ENCODE measurements at places on chromosomes 5 and 9.

- no peak for DNase-seq
Measured at GRCh38 chr9:124037790-124038189, 26.2 kb downstream of the LHX2 start.

DNA sequence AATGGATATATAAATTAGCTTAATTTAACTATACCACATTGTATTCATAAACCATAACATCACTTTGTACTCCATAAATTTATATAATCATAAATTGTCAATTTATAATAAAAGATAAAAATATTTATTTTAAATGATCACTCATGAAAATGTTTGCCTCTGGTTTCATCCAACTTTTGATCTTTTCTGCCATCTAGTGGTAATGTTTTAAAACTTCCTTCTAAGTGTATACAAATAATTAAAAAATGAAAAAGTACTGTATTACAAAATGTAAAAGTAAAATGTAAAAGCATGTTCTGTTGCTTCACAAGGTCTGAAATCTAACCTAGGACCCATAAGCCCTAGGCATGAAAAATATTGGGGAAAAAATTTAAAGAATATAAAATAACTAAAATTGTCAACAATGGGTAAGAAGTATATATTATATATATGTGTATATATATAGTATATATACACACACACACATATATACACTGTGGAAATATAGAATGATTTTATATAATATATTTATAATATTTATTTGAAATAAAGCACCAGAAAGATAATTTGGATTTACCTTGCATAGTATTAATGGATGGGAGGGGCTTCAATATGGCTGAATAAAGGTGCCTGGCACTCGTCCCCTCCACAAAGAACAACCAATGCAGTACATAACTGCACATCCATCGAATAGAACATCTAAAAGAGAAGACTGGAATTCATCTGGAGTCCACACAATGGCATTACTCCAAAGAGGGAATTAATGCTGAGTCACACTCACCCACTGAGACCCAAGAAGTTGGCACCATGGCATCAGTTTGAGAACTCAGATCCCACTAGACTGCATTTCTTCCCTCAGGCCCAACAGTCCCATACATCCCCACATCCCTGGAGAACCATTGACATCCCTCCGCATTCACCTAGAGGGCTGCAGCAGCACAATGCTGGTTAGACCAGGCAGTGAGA is 32.5 kb downstream of the ANXA1 start:
- DNase-seq: peak; percentile 4

DNA sequence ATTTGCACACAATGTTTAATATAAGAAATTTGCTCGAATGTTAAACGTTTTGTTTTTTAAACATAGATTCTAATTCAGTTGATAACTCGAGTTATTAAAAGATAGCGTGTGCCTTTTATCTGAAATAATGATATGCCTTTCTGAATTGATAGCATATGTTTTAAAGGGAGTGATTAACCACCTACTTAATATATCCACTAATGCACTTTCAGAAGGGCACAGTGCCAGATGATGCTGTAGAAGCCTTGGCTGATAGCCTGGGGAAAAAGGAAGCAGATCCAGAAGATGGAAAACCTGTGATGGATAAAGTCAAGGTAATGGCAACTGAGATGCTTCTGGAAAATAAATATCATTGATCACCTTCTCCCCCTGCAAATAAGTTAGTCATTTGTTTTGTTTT is 53.9 kb downstream of the ERAP1 start:
- DNase-seq: peak; percentile 17

GRCh38 chr9:130501639-130502038 is 56.9 kb downstream of the ASS1 start:
- DNase-seq: no peak

DNA sequence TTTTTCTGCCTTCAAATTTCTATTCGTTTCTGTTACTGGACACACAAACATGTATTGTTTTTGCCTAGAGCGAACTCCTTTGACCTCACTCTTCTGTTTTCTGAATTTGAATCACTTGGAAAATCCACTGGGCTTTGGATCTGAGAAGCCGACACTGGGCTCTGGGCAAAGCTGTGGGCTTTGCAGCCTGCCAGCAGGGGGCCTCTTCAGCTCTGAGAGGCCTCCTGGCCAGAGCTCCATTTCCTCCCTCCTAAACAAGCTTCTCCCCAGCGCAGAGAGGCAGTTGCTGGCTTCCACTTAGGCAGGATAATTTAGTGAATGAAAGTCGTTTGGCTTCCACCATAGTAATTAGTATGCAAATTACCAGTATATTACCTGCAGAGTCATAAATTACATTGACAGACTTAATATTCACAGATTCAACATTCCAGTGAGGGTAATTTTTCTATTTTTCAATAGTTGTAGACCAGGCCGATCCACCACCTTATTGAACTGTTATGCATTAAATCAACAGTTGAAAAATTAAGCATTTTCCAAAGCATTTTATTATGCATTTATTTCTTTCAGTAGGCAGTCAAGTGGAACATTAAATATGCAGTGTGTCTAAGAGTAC is 104.0 kb upstream of the ZNF366 start:
- DNase-seq: peak; percentile 54

GRCh38 chr5:111774525-111774924 is 17.5 kb upstream of the NREP start:
- DNase-seq: no peak

DNA sequence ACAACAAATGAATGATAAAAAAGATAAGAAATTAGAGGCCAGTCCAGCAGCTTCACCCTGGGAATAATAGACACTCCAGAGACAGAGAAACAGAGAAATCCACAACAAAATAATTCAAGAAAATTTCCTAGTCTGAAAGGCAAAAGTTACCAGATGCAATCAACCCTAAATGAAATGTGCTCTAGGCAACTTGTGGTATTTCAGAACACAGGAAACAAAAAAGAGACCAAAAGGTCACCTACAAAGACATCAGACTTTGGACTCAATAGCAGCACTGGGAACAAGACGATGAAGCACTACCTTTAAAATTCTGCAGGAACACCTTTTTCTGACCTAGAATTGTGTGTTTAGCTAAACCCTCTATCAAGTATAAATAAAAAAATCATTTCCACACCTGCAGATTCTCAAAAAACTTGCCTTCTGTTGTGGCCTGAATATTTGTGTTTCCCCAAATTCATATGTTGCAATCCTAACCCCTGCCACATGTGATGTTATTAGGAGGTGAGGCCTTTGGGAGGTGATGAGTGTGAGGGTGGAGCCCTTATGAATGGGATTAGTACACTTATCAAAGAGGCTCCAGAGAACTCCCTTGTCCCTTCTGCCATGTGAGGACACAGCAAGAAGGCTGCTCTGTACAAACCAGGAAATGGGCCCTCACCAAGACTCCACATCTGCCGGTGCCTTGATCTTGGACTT is 5.9 kb upstream of the MAPK9 start:
- DNase-seq: no peak

DNA sequence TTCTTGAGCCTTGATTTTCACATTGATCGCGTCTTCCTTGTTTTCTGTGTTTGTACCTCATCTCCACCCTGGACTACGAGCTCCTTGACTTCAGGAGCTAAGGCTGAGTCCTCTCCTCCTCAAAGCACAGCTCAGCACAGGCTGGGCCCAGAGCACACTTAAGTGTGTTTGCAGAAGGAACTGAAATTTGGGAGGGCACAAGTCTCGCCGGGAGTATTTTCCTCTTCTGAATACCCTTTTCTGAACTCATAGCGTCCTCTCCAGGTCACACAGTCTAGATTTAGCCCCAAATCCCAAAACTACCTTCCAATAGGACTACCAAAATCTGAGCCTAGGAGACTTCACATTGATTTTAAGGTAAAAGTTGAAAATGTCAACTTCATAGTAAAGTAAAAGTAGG is 41.6 kb downstream of the TSTD2 start:
- DNase-seq: no peak

- DNase-seq: no peak
Measured at GRCh38 chr5:179300581-179301180, 44.6 kb downstream of the ADAMTS2 start.

GRCh38 chr9:122318284-122318683 is 52.5 kb upstream of the PTGS1 start:
- peak; percentile 68 for DNase-seq

GRCh38 chr5:127392762-127393161 is 102.2 kb downstream of the MEGF10 start:
- no peak for DNase-seq

- DNase-seq: no peak
Measured at GRCh38 chr9:134774410-134774809, 106.2 kb upstream of the FCN2 start.

- DNase-seq: no peak
Measured at GRCh38 chr9:116304761-116305160, 151.2 kb downstream of the PAPPA start.

- DNase-seq: no peak
Measured at GRCh38 chr9:95953986-95954385, 78.5 kb downstream of the ERCC6L2 start.

DNA sequence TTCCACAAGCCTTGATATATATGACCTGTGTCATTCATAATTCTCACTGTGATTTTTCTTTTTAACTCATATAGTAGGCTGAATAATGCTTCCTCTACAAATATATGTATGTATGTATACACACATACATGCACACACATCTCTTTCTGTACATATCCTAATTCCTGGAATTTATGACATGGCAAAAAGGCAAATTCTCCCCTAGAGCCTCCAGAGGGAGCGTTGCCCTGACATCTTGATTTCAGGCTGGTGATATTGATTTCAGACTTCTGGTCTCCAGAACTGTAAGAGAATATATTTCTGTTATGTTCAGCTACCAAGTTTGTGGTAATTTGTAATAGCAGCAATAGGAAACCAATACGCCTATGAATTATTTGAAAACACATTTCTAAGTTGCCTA is 166.6 kb upstream of the GAS1 start:
- no peak for DNase-seq

DNA sequence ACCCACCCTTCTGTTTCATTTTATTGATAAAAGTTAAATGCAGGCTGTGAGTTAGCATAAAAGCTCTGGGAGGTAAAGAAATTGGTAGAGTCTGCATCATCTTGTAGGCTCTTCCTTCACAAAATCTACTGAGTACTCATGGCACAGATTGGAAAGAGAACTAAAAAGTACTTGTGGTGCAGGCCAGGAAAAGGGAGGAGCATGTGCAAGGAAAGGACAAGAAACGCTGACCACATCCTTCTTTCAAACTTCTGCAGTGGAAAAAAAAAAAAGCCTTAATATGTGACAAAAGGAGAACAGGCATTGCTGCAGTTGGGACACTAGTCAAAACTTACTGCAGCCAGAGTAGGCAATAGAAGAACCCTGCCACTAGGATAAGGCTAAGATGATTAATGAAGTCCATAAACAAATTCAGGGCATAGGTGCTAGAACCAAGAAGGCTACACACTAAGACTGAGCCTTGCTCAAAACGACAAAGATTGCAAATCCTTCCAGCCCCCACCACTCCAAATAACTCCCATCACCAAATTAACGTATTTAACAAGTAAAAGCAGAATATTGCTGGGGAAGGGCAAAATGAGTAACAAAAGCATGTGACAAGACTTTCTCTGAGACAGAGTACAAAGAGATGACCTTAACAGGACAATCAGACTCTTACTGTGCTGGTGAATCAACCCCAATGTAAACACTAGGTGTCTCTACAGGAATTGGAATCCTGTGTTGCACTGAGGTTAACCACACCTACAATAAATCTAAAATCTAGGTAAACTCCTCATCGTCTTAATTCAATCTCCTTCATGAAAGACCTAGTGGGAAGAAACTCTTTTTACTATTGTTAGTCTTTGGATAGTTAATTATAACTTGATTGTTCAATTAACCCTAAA is 1024.8 kb downstream of the TLE1 start:
- DNase-seq: no peak

- peak; percentile 96 for DNase-seq
Measured at GRCh38 chr9:134895908-134896833, 15.6 kb downstream of the FCN2 start.

GRCh38 chr5:43019291-43019613 is 20.9 kb downstream of the ANXA2R start:
- DNase-seq: no peak

DNA sequence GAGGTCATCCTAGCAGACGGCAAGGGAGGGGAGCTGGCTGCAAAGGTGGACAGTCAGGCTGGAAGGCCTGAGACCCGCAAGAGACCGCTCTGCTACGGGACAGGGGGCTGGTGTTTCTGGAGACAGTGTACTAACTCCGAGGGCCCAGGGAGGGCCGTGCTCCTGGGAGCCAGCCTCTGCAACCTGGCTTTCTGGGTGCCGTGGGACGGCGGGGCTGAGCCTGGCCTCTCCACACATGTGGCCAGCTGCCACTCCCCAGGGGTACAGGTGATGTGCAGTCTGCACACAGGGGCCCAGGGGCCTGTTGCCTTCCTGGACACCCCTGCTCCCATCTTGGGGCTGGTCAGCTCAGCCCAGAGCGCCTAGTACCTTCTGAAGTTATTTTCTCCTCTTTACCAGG is 92.2 kb downstream of the MRPL36 start:
- no peak for DNase-seq

GRCh38 chr9:89407070-89407469 is 88.8 kb downstream of the SECISBP2 start:
- DNase-seq: no peak

- no peak for DNase-seq
Measured at GRCh38 chr5:9197881-9198260, 348.0 kb downstream of the SEMA5A start.

DNA sequence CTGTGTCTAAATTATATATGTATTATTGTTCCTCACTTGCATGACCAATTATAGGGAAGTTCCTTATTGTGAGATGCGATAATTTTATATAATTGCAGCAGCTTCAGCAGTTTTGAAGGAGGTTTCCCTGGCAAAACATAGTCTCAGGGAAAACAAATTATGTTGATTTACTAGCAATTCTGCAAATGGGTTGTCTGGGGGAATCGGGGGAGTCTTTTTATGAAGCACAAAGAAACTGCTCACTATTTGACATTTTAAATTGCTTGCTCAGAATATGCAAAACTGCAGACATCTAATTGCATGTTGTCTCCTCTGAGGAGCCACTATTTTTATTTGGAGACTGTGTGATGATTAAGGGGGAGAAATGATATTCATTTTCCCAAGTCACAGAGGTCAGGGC is 361.6 kb downstream of the YTHDC2 start:
- DNase-seq: no peak

- no peak for DNase-seq
Measured at GRCh38 chr9:116191576-116192415, 38.2 kb downstream of the PAPPA start.

- no peak for DNase-seq
Measured at GRCh38 chr5:25190521-25191000, 545.8 kb upstream of the CDH10 start.

DNA sequence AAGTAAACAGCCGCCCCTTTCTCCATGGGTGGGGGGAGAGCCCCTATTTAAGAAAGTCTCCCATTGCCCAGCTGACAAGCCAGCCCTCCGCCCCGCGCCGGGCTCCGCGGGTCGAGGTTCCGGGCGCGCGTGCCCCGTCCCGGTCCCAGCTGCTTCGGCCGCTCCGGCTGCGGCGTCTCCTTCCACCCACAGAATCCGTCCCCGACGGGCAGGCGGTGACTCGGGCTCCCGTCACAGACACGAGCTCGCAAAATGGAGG is 223 bp downstream of the NR3C1 start:
- DNase-seq: no peak
